ENCODE measurements at places on chromosomes 13 and 19.

DNA sequence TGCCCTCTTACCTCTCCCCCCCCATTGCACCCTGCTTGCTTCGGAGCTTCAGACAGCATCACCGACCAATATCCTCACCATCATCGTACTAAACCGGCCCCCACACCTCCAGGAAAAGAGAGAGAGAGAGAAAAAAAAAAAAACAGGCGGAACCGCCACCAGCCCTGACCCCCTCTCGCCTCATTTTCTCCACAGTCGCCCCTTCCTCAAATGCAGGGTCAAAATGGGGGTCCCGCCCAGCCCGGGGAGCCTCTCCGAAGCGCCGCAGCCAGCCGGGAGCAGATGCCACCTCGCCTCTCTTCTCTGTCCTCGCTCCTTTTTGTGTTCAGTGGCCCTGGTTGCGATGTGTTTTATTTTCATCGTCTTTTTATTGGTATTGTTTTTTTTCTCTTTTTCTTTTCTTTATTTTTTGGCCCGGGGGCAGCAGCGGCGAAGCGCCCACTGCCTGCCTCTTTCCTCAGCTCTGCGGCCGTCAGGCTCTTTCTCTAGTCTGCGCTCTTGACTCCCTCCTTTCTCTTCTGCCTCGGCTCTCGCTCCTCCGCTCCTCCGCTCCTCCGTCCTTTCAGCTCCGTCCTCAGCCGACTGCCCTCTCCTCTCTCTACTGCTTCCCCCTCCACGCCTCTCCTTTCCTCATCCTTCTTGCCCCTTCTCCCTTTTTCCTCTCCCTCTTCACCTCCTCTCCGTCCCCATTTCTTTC, 41.4 kb downstream of the DEDD2 start:
- no peak for DNase-seq

- DNase-seq = no peak
Measured at GRCh38 chr19:6241056-6241455, 38.7 kb downstream of the MLLT1 start.

DNA sequence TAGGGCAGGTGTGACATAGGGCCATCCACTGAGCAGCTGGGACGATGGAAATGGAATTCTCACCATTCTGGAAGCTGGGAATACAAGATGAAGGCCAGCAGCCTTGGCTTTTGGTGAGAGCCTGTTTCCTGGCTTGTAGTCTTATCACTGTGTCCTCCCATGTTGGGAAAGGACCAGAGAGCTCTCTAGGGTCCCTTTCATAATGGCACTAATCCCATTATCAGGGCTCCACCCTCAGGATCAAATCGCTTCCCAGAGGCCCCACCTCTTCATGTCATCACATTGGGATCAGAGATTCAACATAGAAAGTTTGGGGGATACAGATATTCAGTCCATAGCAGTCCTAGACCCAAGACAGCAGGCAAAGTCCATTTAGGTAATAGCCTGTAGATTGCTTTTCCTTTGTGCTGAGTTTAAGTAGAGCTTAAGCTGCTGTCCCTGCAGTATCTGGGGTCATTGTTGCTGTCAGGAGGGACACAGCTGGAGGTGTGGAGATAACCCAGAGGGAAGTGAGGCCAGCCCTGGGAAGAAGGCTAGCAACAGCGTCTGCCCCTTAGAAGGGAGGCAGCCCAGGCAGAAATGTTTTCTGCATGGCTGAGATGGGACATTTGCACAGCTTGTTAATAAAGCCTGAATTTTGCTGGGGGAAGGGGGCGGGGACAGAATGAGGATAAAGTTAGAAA, 136.5 kb upstream of the GPR12 start:
- no peak for DNase-seq

DNA sequence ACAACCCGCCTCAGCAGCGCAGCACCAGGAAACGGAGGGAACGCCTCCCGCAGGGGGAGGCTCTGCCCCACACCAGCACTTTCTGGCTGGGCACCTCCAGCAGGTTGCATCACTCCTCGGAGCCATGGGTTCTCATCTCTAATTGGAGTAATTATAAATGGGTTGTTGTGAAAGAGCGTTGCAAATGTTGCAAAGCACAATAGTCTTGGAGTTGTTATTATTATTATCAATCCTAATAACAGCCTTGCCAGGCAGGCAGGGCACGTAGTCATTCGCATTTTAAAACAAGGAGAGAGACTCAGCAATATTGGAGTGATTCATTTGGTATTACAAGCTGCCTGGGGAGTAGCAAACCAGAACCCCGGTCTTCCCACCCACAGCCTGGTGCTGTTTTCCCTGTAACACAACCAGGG, 108.6 kb upstream of the GJB6 start:
- DNase-seq = no peak

DNA sequence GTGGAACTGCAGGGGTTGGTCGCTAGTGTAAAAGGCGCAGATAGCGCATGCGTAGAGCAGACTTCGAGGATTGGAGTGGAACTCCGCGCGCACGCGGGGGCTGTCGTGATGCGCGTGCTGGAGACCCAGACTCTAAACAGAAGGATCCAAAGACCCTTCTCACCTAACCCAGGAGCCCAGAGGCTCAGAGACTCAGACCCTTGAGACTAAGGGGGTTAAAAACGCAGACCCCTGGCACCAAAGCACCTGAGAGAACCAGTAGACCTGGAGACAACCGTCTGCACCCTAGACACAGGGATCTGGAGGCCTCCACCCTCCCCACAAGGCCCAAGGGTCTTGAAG, 567 bp upstream of the CTU1 start:
- no peak for DNase-seq

- no peak for DNase-seq
Measured at GRCh38 chr13:99311748-99312492, 4.7 kb upstream of the GPR183 start.

- no peak for DNase-seq
Measured at GRCh38 chr19:42277821-42278451, 8.9 kb downstream of the CIC start.

DNA sequence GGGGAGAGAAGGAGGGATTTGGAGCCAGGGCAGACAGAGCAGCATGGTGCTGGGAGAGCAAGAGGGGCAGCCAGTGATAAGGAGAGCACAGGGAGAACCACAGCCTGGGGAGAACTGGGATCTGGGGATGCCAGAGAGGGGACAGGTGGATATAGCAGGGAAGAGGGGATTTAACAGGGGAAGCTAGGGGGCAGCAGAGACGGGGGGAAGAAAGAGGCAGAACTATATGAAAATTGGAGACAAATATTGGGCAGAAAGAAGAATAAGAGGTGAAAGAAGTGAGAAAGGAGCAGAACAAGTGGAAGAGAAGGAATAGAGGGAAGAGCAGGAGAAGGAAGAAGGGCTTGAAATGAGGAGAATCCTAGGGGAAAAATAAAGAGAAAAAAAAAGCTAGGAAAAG, 6.5 kb upstream of the ZNF528 start:
- DNase-seq = no peak

DNA sequence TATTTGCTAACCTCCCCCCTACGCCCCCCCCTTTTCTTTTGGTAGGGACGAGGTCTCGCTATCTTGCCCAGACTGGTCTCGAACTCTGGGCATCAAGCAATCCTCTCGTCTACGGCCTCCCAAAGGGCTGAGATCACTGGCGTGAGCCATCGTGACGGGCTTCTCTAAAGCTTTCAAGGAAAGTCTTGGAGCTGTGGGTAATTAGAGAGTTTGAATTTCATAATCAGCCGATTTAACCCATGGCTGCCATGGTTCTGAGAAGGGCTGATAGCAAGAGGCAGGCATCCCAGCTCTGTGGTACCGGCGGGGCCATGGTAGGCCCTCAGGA, 679 bp upstream of the ABHD8 start:
- no peak for DNase-seq

GRCh38 chr19:36418287-36419001, at the start of gene ZFP82:
TSS of gene ZFP82 (minus strand) at chr19:36418644. CDS start at chr19:36409789, 8,855 bp downstream.
- peak; percentile 63 for DNase-seq

DNA sequence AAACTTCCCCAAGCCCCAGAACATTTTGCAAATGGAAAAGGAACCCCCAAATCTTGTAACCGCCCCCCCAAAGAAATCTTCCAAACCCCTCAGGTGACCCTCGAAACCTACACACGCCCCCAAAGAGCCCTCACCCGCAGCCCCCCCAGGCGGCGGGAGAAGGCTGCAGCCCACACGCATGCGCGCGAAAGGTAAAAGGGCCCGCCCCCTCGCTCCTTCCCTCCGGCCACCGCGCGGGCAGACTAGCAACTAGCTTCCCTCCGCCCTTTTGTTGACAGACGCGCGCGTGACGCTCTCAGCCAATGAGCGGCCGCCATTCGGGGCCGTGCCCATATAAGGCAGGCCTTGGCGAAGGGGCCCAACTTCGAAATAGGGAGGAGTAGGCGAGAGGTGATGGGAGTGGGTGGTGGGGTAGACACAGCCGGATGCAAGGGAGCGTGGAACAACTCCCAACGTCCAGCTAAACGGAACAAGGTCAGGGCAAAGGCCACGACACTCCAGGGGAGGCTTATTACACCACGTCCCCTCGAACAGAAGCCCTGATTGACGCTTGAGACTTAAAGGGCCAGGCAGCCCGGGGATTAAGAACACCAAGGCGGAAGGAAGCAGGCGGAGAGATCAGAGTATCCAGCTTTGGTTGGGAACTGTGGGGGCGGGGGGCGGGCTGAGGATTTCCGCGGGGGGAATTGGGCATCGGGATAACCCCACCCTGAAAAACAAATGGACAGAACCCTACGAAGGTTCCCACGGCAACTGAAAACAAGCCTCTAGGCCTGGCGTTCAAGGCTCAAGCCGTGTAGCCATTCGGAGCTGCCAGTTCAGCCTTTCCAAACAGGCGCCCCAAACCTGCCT, 13.3 kb downstream of the FBXO46 start:
- DNase-seq = peak; percentile 95

- no peak for DNase-seq
Measured at GRCh38 chr19:42301646-42302203, at the start of gene PRR19. TSS of gene PRR19 (plus strand) at chr19:42302132. CDS start at chr19:42309585, 7,453 bp downstream.

DNA sequence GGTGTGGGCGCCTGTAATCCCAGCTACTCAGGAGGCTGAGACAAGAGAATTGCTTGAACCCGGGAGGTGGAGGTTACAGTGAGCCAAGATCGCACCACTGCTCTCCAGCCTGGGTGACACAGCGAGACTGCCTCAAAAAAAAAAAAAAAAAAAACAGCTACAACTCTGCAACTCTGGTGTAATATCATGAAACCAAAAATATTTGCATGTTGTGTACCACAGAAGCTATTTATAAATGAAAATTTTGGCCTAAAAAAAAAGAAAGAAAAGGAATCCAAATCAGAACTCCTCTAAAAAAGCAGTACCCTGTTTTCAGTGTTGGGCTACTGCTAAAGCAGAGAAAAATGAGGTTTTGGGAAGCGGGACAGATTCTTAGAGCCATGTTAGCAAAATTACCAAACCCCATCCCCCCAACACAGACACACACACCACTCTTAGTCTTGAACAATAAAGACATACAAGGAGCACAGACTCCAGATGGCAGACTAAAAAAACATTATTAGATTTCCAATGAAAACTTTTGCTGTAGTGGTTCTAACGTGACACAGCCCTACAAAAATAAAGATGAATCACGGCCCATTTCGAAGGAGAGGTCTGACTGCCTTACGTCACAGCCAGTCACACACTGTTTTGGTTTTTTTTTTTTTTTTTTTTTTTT, 51.5 kb downstream of the INSR start:
- no peak for DNase-seq

DNA sequence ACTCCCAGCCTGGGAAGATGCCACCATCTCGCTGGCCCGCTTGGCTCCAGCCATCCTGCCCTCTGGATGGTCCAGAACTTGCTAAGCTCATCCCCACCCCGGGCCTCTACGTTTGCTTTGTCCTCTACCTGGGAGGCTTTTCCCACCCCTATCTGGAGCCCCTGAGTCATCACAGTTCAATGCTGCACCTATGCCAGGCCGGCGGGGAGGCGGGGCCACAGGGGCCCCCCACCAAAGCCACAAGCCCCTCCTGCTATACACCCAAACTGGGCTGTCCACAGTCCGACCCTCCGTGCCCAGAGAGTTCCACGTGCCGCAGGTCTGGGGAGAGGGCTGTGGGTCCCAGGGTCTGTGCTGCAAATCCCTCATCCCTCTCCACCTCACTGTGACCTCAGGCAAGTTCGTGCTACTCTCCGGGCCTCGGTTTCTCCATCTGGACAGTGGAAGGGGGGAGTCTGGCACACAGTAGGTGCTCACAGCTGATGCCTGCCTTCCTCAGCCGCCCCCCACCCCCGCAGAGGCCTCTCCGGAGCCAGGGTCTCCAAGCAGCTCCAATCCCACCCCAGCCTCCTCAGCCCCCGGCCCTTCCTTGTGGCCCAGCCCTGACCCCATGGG, 1.9 kb upstream of the TCF3 start:
- DNase-seq = no peak

DNA sequence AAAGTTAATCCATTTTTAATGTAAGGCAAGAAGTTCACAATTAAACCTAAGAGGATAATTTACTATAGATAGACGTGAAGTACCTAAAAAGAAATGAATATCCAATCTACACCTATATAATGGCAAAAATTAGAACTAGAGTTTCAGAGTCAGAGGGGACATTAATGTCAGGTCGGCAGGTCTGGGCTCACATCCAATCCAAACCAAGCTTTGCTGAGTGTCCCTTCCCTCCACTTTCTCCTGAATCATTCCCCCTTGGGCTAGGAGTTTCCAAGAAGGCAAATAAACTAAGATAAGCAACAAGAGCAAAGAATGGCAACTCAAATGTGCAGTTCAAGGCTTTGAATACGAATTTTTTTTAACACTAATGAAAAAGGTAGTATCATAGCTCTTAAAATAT, 2.9 kb downstream of the FLT3 start:
- DNase-seq = no peak

Data from stimulated activated CD4-positive, alpha-beta T cell treated with anti-CD3 and anti-CD28 coated beads, Interleukin-2, amount 100 ng/mL, for 48 hours (primary cell).